ENCODE measurements at places on chromosomes 2 and 18. TPM values are rescaled to one million over a fixed set of nuclear protein-coding genes. Genes with fewer than 3 reads are reported as not detected.

Gene CCNT2
- total RNA-seq = 49.7 TPM

Gene SEMA4F
- total RNA-seq = 3.1 TPM

Gene DBI
- total RNA-seq = 126 TPM

Gene UGT1A5
- total RNA-seq = not detected

Gene OR6B2
- not detected for total RNA-seq

Gene CD302
- 0.34 TPM for total RNA-seq

Gene NT5DC4
- not detected for total RNA-seq

Gene ZNF2
- total RNA-seq = 4.1 TPM

Gene IL36B
- total RNA-seq = not detected

Gene ALPP
- not detected for total RNA-seq

Gene SIX3
- total RNA-seq = not detected

Gene GPR45
- not detected for total RNA-seq

Gene SALL3
- not detected for total RNA-seq

Gene PHOSPHO2
- total RNA-seq = 2.1 TPM

Gene FER1L5
- total RNA-seq = not detected

Gene ERICH2
- not detected for total RNA-seq

Gene CEBPZOS
- total RNA-seq = 40.8 TPM

Gene DSG1
- not detected for total RNA-seq

Gene IL36G
- 0.29 TPM for total RNA-seq

Gene METTL8
- total RNA-seq = 13.8 TPM

Gene CCDC142
- total RNA-seq = 38.1 TPM

Gene SNTG2
- total RNA-seq = not detected

Gene ARMC9
- total RNA-seq = 1.4 TPM

Gene KCTD1
- total RNA-seq = 5.2 TPM

Gene EDAR
- total RNA-seq = 0.07 TPM

Gene ITGA6
- 36.5 TPM for total RNA-seq

Gene ABCG5
- not detected for total RNA-seq

Gene TMEFF2
- total RNA-seq = not detected

Gene COLEC12
- not detected for total RNA-seq

Gene SERPINB10
- total RNA-seq = not detected

Gene ABCB11
- total RNA-seq = 0.05 TPM

Gene SETBP1
- 28.5 TPM for total RNA-seq

Gene MRPL33
- total RNA-seq = 33.4 TPM

Gene MGAT4A
- total RNA-seq = 120 TPM

Gene DNAJC27
- 5.5 TPM for total RNA-seq

Gene TMEM247
- total RNA-seq = not detected

Gene ICOS
- total RNA-seq = 63.1 TPM

Gene STARD6
- total RNA-seq = not detected

Gene CYP20A1
- total RNA-seq = 26.5 TPM

Gene SLC4A3
- total RNA-seq = not detected

Gene RAD51AP2
- not detected for total RNA-seq

Gene CNDP1
- total RNA-seq = 0.20 TPM

Gene KCNE4
- total RNA-seq = not detected

Gene TEKT4
- total RNA-seq = 0.39 TPM

Gene FBXO41
- 16.6 TPM for total RNA-seq

Gene FBXO36
- 0.17 TPM for total RNA-seq

Gene ALKAL2
- total RNA-seq = 1.1 TPM

Gene LONRF2
- total RNA-seq = 0.54 TPM
